Thyroid gland (tissue), 4 donors: ENCODE measurements at places on chromosomes 4 and X. TPM values are rescaled to one million over a fixed set of nuclear protein-coding genes. Genes with fewer than 3 reads are reported as not detected.

Gene GAGE12E
- total RNA-seq: not detected

Gene MUC7
- not detected for total RNA-seq

Gene CFAP99
- 1.1 TPM for total RNA-seq

Gene CTAG1A
- total RNA-seq: not detected

Gene NUDT9
- total RNA-seq: 25.4 TPM

Gene SYN1
- not detected for total RNA-seq

Gene SULT1E1
- total RNA-seq: not detected

Gene SPANXA2
- total RNA-seq: not detected

Gene CLDN2
- total RNA-seq: 0.29 TPM

Gene SHOX
- not detected for total RNA-seq

Gene SPP1
- total RNA-seq: 1.0 TPM

Gene ASB12
- total RNA-seq: not detected

Gene CDKL2
- 27.0 TPM for total RNA-seq
